Adrenal gland (tissue), 19 donors: ENCODE measurements at places on chromosomes 5 and 9. TPM values are rescaled to one million over a fixed set of nuclear protein-coding genes. Genes with fewer than 3 reads are reported as not detected.

Gene GABRG2
- polyA plus RNA-seq: 0.47 TPM

Gene RORB
- polyA plus RNA-seq: 2.0 TPM

Gene HTR1A
- not detected for polyA plus RNA-seq

Gene TMEM203
- polyA plus RNA-seq: 30.2 TPM

Gene TAF1L
- polyA plus RNA-seq: 0.04 TPM

Gene MEIKIN
- not detected for polyA plus RNA-seq

Gene IGFBPL1
- 0.17 TPM for polyA plus RNA-seq

Gene SMIM23
- polyA plus RNA-seq: not detected

Gene CXCL14
- 7.6 TPM for polyA plus RNA-seq

Gene FOXI1
- not detected for polyA plus RNA-seq

Gene SLC6A3
- not detected for polyA plus RNA-seq

Gene CRB2
- 0.13 TPM for polyA plus RNA-seq

Gene CENPK
- polyA plus RNA-seq: 0.77 TPM

Gene MRPL50
- 11.1 TPM for polyA plus RNA-seq

Gene OTULINL
- polyA plus RNA-seq: 5.7 TPM

Gene IL13
- not detected for polyA plus RNA-seq
